Stimulated activated CD8-positive, alpha-beta memory T cell treated with anti-CD3 and anti-CD28 coated beads, Interleukin-4, amount 100 ng/mL, for 4 hours (primary cell): ENCODE measurements at places on chromosomes 1 and 21.

DNA sequence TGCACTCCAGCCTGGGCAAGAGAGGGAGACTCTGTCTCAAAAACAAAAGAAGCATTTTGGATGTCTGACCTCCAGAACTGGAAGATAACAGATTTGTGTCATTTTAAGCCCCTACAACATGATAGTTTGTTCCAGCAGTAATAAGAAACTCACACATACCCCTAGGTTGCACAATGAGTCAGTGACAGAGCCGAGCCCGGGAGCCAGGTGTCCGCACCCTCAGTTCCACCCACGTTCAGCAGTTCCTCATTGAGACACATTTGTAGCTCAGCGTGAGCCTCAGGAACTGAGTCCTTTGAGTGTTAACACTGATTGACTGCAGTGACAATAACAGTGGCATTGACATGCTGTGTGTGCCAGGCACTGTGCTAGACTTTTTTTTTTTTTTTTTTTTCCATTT lies 19.8 kb downstream of the LRRC38 start:
- DNase-seq, result no peak

DNA sequence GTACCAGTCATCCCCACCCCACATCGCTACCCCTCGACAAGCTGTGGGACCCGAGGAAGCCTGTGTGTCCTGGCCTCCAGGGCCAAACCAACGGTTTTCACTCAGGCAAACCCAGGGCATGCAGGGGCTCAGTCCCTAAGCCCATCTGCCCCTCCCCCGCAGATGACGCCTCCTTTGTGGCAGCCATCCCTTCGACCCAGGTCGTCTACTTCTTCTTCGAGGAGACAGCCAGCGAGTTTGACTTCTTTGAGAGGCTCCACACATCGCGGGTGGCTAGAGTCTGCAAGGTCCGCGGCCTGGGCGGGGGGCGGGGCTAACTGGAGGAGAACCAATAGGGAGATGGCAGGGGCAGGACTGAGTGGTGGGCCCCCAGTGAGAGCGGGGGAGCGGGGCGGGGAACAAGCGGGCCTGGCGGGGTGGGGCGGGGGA lies 7.4 kb downstream of the SEMA4A start:
- peak; percentile 17 for DNase-seq

- no peak for DNase-seq
Observed at GRCh38 chr1:231850786-231851185, 224.2 kb downstream of the DISC1 start.

GRCh38 chr21:42724226-42724920 lies 71.0 kb downstream of the PDE9A start:
- DNase-seq, result no peak

GRCh38 chr1:202848191-202848542 lies 37.4 kb downstream of the PCAT6 start:
- DNase-seq, result no peak

GRCh38 chr1:175268720-175269119 lies 76.1 kb upstream of the KIAA0040 start:
- no peak for DNase-seq

GRCh38 chr1:36913484-36914060 lies 120.7 kb downstream of the GRIK3 start:
- no peak for DNase-seq

- no peak for DNase-seq
Observed at GRCh38 chr1:222754366-222755139, 17.6 kb downstream of the FAM177B start.

GRCh38 chr1:91697861-91698260 lies 188.1 kb downstream of the TGFBR3 start:
- no peak for DNase-seq

DNA sequence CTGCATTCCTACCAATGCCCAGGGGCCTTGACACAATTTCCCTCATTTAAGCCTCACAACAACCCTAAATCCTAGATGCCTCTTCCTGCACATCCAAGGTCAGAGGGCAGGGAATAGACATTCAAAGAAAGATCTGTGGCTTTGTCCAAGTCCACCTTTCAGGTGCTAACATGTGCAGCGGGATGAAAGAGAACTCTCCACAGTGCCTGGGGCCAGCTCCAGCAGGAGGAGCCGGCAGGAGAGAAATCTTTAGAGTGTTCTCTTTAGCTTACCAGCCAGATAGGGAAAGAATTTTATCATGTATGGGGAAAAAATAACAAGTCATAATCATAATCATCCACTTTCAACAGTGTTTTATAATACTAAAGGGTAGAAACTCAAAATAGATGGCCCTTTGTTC lies 319.7 kb downstream of the MATN1 start:
- DNase-seq, result no peak

GRCh38 chr1:47527653-47528272 lies 89.9 kb downstream of the FOXD2 start:
- no peak for DNase-seq

DNA sequence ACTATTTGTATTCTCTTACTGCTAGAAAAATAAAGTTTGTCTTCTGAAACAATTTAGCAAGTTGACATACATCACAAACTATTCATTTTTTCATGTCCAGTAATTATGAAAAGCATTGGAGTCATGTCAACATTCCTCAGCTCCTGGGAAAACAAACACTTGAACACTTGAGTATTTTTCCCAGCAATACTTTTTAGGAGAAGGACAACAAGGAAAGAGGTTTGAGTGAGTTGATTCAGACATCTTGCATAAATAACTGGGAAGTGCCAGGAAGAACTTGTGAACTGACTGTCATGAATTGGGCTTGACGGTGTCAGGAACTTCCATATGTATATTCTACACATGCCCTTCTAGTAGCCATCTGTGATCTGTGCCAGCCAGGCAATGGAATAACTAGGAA lies 195.6 kb downstream of the HMCN1 start:
- DNase-seq, result no peak

DNA sequence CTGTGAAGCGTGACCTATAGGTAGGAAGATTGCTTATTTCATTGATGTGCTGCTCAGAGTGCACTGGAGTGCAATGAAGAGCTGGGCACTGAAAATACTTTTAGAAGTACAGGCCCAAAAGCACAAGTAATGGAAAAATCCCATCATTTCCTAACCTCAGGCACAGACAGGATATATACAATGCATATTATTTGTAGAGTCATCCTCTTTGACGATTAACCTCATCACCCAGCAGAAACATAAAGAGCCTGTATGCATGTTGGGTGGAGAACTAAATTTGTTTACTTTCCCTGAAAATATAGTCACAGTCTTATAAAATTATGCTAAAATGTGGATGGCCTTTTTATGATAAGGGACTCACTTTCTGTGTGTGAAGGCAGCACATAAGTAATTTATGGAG lies 98.1 kb downstream of the TNNI3K start:
- DNase-seq, result no peak

GRCh38 chr1:156590326-156591180 lies 1.0 kb upstream of the NAXE start:
- no peak for DNase-seq

DNA sequence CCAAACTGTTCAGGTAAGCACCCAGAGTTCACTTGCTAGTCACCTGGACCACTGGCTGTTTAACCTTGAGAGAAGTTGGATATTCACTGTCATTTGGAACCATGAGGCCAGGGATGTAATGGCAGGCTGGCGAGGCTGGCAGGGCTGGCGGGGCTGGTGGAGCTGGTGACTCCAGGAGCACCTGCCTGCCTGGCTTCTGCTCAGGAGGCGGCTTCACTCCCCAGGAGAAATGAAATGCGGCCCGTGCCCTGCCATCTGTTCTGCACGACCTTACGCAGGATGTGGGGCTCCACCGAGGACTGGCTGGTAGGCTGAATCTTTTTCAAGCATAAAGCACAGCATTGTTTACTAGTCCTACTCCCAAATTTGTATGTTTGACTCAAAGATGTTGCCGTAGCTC lies 22.7 kb upstream of the MX1 start:
- DNase-seq, result no peak

DNA sequence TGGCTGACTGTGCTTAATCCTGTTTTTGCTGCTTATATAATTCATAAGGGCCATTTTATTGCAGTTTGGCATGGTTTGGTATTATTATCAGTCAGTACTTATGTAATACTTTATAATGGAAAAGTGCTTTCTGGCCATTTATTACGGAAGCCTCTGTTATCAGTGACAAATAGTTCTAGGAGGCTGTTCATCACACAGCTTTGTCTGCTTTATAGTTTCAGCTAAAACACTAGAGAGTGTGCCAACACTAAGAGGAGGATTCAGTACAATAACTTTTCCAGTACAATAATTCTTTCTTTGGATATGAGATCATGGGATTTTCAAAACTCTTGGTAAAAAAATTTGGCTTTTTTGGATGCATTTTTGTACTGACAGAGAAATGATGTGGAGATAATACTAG lies 102.9 kb upstream of the PTGFR start:
- no peak for DNase-seq

GRCh38 chr1:148166558-148167492 lies 14.7 kb upstream of the NBPF11 start:
- DNase-seq, result no peak

GRCh38 chr1:27356619-27357280 lies 10.0 kb downstream of the MAP3K6 start:
- DNase-seq, result no peak

DNA sequence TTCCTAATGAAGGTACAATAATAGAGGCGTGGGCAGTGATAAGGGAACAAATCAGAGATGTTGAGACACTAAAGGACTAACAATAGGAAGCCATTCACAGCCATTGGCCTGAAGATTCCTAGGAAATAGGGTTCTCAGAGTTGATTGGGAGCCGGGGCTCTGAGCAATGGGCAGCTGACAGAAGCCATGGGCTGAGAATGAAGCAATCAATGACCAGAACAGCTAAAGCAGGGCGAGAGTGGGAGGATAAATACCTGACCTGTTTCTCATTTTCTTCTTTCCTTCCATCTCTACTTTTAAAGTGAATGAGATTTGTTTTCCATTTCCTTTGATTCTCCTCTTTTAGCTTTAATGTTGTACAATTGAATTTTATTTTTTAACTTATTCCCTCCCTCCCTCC lies 774.7 kb upstream of the ADGRL4 start:
- no peak for DNase-seq

DNA sequence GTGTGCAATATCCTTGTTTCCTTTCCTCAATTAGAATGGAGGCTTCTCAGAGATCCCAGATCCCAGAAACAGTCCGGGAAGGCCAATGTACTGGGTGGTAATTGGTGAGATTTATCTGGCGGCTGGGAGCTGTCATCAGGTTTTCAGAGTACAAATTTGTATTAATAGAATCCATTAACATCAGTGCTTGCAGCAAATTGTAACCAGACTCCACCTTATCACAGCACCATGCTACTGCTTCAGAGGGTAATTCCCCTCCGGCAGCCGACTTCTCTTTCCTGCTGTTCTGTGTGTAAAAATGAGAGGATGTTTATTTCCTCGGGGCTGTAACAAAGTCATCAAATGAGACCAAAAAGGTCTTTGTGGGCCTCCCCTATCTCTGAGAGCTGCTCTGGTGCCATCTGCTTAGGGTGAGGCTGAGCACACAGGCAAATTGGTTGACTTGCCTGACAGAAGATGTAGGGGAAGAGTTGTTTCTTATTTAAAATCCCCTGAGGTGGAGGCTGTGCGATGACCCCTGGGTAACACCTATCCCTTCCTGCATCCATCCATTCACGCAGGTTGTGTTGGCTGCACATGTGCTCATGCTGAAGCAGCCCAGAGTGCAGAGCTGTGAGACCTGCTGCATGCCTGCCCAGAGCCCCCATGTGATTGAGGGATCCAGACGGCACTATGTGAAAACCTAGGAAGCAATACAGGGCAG lies 19.2 kb downstream of the NFASC start:
- DNase-seq, result no peak

- DNase-seq, result no peak
Observed at GRCh38 chr1:65476327-65476726, 55.9 kb downstream of the LEPR start.

- no peak for DNase-seq
Observed at GRCh38 chr1:225688345-225688744, 35.4 kb upstream of the ENAH start.

- DNase-seq, result no peak
Observed at GRCh38 chr1:18384471-18384870, 96.3 kb upstream of the KLHDC7A start.

DNA sequence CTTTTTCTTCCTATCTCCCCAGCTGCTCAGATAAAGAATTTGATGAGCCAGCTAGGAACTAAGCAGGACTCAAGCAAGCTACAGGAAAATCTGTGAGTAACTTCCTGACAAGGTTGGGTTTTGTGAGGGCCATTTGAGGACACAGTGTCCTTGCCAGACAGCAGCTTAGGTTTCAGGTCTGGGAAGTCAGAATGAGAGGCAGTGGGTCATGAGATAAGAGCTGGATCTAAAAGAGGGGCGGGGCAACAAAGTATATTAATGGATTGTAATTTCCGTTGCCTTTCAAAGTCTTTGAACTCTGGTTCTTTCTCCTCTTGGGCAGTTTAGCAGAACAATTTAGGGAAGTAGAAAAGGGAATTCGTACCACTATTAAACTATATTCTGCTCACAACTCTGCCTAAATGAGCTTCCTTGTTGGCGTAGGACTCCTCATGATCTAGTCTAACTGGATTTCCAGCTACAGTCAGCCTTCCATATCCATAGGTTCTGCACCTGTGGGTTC lies 16.6 kb downstream of the STX12 start:
- DNase-seq, result no peak

GRCh38 chr1:204560590-204561150 lies 44.5 kb downstream of the MDM4 start:
- DNase-seq, result no peak

- DNase-seq, result no peak
Observed at GRCh38 chr1:167479331-167479979, 38.9 kb downstream of the CD247 start.

DNA sequence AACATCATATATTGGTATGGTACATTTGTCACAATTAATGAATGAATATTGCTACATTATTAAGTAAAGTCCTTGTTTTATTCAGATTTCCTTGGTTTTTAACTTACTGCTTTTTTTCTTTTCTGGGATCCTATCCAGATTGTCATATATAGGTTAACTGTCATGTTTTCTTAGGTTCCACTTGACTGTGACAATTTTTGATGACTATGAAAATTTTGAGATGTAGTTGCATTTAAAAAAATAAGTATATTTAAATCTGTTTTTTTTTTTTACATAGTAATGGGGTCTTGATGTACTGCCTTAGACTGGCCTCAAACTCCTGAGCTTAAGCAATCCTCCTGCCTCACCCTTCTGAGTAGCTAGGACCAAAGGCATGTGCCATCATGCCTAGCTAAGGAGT lies 76.8 kb downstream of the ATP6V1G3 start:
- no peak for DNase-seq

- peak; percentile 26 for DNase-seq
Observed at GRCh38 chr1:85200463-85201339, at the start of gene SYDE2. Gene SYDE2, minus strand, starts transcription at chr1:85201016. Its CDS starts 20 bp downstream, at chr1:85200996.
